ENCODE measurements at places on chromosomes 13 and 19. TPM values are rescaled to one million over a fixed set of nuclear protein-coding genes. Genes with fewer than 3 reads are reported as not detected.

- DNase-seq = no peak
These were observed 501.0 kb downstream of the FOXO1 start for GRCh38 chr13:40165316-40165932.

DNA sequence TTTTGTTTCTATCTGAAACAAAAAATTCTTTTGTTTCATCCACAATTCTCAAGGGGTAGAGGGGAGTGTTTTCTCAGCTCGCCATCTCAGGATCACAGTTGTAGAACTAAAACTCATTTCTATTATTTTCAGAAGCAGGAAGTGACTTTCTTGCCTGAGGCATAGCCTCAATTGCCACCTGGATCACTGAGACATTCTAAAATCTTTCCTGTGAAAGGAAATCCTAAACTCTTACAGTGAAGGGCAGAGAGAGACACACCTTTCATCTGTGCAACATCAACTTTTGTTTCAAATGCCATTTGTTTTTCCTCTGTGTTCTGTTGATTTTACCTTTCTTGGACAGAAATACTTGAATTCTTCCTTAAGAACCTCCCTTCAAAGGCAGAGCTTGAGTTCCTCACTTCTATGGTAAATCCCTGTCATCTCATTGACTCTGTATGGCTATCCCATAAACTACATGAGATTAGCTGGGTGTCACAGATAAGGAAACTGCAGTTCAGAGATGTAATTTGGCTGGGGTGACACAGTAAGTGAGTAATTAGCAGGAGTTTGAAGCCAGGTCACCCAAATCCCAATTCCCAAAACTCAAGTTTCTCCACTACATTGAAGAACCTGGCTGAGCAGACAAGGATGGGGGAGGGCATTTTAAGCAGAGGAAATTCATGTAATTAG lies 224.4 kb upstream of the HTR2A start:
- peak; percentile 21 for DNase-seq

DNA sequence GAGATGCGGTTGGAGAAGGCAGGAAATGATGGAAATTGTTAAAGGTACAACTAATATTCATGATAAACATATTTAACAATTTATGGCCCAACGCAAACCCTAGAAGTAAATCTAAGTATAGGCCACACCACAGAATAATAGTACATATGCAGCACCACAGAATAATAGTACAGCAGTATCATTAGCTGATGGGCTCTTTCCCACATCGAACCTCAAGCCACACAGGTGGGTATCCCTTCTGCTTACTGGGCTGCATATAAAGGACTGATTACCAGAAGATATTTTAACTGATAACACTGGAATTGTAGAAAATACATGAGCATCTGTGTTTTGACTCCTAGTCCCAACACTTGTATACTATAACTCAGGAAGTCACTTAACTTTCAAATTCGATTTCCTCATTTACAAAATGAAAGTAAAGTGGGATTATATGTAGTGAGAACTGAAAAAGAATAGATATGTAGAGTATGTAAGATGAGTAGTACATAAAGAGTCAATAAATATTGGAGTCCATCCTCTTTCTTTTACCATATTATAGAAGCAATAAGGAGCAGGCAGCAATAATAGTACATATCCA lies 91.5 kb downstream of the TSC22D1 start:
- DNase-seq = no peak

The GIPR gene
- 0.60 TPM for polyA plus RNA-seq

The ZNF763 gene
- 0.57 TPM for polyA plus RNA-seq

DNA sequence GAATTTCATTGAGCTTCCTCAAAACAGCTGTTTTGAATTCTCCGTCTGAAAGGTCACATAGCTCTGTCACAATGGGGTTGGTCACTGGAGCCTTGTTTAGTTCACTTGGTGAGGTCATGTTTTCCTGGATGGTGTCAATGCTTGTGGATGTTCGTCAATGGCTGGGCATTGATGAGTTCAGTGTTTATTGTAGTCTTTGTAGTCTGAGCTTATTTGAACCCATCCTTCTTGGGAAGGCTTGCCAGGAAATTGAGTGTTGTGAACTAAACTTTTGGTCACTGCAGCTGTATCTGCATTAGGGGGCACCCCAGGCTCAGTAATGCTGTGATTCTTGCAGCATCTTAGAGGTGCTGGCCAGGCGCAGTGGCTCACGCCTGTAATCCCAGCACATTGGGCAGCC lies 22.0 kb downstream of the BLOC1S3 start:
- peak; percentile 30 for DNase-seq

DNA sequence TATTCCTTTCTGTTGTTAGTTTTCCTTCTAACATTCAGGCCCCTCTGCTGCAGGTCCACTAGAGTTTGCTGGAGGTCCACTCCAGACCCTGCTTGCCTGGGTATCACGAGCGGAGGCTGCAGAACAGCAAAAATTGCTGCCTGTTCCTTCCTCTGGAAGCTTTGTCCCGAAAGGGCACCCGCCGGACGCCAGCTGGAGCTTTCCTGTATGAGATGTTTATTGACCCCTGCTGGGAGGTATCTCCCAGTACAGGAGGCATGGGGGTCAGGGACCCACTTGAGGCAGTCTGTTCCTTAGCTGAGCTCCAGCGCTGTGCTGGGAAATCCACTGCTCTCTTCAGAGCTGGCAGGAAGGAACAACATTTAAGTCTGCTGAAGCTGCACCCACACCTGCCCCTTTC lies 259.1 kb downstream of the SLC7A1 start:
- DNase-seq = no peak

DNA sequence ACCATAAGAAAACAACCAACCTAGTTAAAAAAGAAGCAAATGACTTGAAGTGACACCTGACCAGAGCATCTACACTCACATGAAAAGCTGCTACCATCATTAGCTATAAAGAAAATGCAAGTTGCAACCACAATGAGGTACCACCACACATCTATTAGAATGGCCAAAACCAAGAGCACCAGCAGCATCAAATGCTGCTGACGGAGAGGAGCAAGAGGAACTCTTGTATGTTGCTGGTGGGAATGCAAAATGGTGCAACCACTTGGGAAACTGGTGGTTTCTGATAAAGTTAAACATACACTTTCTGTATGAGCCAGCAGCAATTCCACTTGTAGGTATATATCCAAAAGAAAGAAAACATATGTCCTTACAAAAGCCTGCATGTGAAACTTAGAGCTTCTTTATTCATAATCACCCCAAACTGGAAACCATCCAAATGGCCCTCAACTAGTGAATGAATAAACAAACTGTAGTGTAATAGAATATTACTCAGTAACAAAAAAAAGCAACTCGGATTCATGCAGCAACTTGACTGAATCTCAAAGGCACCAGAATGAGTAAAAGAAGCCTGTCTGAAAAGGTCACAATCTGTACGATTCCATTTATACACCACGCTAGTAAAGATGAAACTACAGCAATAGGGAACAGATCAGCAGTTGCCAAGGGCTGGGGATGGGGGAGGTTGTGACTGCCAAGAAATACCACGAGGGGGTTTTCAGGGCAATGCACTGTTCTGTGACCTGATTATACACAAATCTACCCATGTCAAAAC lies 60.9 kb upstream of the RANBP3 start:
- DNase-seq = no peak

DNA sequence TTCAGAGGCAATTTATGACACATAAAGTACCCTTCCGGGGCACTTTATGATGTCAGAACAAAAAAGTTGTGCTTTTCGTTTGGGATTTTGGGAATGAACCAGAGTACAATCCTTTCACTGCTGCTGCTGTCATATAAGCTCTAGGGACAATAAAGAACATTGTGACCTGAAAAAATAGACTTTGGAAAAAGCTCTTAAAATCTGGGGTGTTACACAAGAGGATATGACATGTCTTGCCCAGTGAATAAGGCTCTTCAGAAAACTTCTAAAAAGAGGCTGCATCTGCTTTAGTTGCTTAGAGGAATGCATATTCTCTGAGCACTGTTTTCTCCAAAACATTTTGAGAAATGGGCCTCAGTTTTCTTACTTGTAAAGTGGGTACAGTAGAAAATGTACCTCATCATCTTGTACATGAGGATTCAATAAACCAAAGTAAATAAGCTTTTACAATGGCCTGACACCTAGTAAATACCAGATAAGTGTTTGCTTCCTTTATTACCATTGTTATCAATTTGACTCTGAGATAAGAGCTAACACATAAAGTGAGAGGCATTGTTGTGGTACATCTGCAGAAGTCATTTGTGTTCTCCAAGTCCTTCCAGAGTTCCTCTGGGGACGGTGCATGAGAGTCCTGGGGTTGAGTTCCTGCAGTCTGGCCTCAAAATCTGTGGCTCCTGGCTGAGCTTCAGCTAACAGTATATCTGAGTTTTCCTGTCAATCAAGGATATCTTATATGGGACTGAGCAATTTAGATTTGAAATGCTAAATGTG lies 67.4 kb upstream of the EDNRB start:
- no peak for DNase-seq

- no peak for DNase-seq
These were observed 3.1 kb downstream of the ATG4D start for GRCh38 chr19:10546817-10547216.

The VN1R4 gene
- polyA plus RNA-seq = not detected

DNA sequence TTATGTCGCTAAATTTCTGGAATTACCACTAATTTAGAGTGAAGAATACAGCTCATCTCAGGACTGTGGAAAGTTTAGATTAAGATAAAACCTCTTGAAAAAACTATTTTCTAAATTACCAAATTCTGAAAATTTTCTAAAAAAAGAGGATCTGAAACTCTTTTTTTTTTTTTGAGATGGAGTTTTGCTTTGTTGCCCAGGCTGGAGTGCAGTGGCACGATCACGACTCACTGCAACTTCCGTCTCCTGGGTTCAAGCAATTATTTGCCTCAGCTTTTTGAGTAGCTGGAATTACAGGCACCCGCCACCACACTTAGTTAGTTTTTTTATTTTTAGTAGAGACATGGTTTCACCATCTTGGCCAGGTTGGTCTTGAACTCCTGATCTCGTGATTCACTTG lies 16.6 kb upstream of the ZNF253 start:
- no peak for DNase-seq

- peak; percentile 92 for DNase-seq
These were observed 25.9 kb downstream of the RCN3 start for GRCh38 chr19:49553451-49554271.

GRCh38 chr19:9658769-9659168 lies 16.1 kb downstream of the ZNF562 start:
- DNase-seq = no peak

DNA sequence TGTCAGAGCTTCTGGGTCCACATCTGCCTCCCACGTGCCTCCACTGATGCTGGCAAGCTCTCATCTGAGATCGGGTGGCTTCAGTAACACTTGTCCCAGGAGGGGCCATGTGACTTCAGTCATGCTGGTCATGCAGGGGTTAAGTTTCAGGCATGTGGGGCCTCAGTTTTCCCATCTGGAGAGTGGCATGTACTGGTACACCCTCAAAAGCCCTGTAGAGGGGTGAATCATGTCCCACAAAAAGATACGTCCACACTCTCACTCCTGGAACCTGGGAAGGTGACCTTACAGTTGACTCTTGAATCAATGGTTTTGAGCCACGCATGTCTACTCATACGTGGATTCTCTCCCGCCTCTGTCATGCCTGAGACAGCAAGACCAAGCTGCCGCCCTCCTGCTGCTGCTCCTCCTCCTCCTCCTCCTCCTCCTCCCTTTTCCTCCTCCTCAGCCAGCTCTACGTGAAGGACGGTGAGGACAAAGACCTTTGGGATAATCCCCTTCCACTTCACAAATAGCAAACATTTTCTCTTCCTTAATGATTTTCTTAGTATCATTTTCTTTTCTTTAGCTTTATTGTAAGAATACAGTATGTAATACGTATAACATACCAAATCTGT lies 53.7 kb downstream of the COMP start:
- DNase-seq = no peak

The EPS8L1 gene
- 29.8 TPM for polyA plus RNA-seq

DNA sequence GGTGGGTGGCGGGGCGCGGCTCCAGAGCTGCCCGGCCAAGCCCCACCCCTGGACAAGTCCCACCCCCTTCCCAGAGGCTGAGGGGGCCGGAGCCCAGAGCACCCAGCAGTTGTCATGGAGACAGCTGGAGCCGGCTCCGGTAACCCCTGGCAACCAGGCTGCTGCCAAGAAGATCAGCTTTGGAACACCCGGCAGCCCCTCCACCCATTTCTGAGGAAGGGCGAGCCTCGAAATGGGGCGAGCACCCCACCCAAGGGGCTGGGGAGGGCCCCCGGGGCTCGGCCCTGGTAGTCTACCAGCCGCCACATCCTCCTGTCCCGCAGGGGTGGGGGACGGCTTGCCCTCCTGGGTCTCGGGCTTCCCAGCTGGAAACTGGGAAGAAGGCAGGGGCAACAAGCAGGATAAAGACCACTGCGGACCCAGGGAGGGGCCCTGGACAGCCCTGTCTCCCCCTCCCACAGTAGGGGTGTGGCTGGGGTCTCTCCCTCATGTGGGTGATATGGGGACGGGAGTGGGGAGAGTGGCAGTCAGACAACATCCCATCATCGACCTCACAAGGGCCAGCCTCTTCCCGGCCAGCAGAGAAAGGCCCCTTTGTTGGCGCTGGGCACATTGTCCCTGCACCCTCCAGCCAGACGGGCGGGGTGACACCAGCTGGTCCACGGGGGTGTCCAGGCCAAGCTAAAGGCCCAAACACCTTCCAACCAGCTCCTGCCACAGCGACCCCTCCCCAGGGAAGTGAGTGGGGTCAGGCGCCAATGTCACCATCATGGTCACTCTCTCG lies 1.5 kb downstream of the CERS1 start:
- no peak for DNase-seq

GRCh38 chr19:13538601-13539253 lies 32.4 kb upstream of the CACNA1A start:
- no peak for DNase-seq

The CABP5 gene
- polyA plus RNA-seq = not detected

DNA sequence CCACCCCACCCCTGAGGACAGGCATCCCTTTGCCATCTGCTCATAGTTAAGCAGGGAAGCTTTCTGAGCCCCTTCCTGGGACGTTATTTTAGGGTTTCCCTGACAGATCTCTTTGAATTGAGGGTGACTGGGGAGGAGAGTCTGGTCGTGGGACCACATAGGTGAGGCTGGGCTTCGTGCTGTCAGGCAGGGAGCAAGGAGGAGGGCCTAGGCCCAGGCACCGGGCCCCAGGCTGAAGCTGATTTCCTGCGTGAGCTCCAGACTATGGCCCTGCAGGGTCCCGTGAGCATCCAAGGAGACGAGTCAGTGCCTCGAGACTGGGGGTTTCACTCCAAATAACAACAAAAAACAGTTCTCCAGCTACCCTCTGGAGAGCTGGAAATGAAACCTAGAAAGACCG lies 60.4 kb downstream of the MYO9B start:
- no peak for DNase-seq

- DNase-seq = no peak
These were observed 200.2 kb downstream of the MTUS2 start for GRCh38 chr13:29020314-29020713.
